ENCODE measurements at places on chromosomes 5 and 9.
A peak's percentile ranks its signal among the peaks of the same experiment; 100 is the strongest.

GRCh38 chr9:88312045-88312444 is 76.2 kb upstream of the SPIN1 start:
- DNase-seq: no peak

- no peak for DNase-seq
Measured at GRCh38 chr5:72388646-72389045, 68.5 kb downstream of the PTCD2 start.

GRCh38 chr9:135580664-135581380 is 19.3 kb downstream of the PAEP start:
- DNase-seq: no peak

GRCh38 chr9:121169094-121169601 is 32.5 kb downstream of the RAB14 start:
- DNase-seq: peak; percentile 39

- no peak for DNase-seq
Measured at GRCh38 chr5:151718153-151718552, 31.4 kb upstream of the SPARC start.

DNA sequence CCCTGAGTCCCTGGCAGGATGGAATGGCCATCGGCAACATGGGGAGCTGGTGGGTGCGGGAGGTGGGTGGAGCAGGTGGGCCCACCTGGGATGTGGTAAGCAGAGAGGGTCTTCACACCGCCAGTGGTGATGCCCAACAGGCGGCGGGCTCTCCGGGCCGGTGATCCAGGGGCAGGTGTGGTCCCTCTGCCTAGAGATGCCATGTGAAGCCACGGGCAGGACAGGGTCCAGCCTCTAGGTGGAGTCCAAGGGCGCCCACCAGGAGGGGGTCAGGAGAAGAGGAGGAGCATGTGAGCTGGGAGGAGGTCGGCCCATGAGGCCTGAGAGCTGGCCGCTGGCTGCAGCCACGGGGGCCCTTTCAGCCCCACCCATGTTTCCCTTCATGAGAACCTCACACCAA is 221.1 kb downstream of the FANCC start:
- no peak for DNase-seq

GRCh38 chr9:5579881-5580280 is 49.0 kb upstream of the RIC1 start:
- no peak for DNase-seq

GRCh38 chr5:32572778-32573480 is 12.4 kb upstream of the SUB1 start:
- no peak for DNase-seq

DNA sequence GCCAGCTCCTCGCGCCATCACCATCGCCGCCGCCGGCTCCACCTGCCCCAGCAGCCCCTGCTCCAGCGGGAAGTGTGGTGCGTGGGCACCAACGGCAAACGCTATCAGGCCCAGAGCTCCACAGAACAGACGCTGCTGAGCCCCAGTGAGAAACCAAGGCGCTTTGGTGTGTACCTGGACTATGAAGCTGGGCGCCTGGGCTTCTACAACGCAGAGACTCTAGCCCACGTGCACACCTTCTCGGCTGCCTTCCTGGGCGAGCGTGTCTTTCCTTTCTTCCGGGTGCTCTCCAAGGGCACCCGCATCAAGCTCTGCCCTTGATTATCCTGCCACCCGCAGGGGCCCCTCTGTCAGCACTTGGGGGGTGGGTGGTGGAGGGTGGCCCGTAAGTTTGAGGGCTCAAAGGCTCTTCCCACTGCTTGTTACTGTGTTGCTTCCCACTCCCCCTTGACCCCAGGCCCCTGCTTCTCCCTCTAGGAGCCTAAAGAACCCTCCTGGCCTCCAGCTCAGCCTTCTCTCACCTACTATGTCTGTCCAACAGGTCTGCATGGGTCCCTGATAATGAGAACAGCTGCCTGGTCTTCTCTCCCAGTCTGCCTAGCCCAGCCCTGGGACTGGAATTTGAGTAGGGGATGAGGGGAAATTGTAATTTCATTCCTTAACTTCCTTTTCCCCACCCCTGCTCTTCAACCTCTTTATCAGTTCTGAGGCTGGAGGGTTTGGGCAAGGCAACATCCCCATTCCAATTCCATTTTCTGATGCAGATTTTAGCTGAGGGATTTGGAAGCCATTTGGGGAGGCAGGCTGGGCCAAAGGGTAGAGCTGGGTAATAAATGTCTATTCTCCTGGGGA is 9.0 kb downstream of the RACK1 start:
- no peak for DNase-seq

- DNase-seq: no peak
Measured at GRCh38 chr5:139393497-139394122, 1.3 kb downstream of the PROB1 start.

- no peak for DNase-seq
Measured at GRCh38 chr5:9429691-9430215, 116.1 kb downstream of the SEMA5A start.

DNA sequence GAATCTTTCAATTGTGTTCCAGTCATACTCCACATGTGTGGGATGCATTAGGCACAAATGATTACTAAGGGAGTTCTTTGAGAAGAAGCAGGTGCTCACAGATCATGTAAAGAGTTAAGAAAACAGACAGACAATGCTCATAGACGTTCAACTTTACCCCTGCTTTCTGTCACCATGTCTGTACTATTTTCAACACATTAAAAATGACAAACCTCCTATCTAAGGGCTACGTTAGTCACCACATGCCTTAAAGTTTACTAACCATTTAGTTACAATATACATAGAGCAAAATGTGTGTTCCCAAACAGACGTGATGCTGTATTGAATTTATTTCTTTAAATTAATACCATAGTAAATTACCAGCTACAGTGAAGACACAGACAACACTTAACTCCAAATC is 435.9 kb downstream of the HCN1 start:
- DNase-seq: no peak

- DNase-seq: no peak
Measured at GRCh38 chr9:137556069-137556838, 4.6 kb downstream of the MRPL41 start.

DNA sequence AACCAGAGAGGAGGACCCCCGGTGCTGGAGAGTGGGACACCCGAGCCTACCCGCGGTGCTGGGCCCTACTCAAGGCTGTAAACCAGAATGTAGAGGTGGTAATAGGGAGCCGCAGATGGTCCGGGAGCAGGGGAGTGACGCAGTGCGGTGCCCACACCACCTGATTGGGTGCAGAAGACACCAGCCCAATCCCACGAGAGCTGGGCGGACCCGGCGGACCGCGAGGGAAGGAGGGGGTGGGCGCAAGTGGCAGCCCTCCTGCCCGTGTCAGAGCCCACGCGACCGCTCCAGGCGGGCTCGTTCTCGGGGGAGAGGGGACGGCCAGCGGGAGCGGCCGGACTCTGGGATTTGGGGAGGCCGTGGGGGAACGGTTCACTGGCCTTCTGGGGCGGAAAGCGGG is 71.2 kb downstream of the C9orf50 start:
- DNase-seq: no peak

GRCh38 chr5:96703995-96704394 is 41.8 kb downstream of the CAST start:
- DNase-seq: no peak

- no peak for DNase-seq
Measured at GRCh38 chr9:109865521-109865920, 85.5 kb downstream of the PALM2AKAP2 start.

DNA sequence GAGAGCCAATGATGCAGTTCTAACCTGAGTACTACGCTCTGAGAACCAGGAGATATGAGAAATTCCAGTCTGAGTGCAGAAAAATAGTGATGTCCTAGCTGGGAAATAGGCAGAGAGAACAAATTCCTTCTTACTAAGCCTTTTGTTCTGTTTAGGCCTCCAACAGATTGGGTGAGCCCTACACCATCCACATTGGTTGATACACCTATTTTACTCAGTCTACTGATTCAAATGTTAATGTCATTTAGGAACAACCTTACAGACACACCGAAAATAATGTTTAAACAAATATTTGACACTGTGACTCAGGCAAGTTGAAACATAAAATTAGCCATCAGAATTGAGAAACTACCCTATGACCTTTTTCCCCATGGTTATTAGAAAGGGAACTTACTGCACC is 333.9 kb upstream of the IZUMO3 start:
- DNase-seq: no peak

GRCh38 chr5:113067635-113068344 is 91.2 kb downstream of the DCP2 start:
- no peak for DNase-seq

- DNase-seq: peak; percentile 17
Measured at GRCh38 chr5:142845402-142845921, 75.3 kb downstream of the ARHGAP26 start.

DNA sequence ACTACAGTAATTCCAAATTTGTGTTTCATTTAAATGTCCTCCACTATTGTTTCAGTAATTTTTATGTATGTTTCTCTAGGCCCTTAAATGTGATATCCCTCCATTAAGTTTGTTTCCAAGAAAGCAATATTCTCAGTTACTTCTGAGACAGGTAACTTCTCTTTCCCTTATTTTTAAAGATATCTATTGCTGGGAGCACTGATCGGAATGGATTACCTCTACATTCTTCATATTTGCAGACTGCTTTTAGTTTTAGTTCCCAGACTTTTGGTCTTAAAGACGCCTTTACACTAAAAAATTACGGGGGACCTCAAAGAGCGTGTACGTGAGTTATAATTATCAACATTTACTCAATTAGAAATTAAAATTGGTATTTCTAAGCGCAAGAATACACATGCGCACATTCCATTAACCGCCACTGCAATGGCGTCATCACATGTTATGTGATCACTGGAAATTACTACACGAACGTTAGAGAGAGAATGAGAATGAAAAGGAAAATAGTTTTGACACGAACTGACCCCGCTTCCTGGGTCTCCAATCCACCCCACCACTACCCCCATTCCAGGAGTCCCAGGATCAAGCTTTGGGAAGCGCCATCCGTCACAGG is 519 bp upstream of the RAD50 start:
- no peak for DNase-seq

- peak; percentile 53 for DNase-seq
Measured at GRCh38 chr5:176578391-176578808, 29.3 kb downstream of the CDHR2 start.

GRCh38 chr9:134570151-134570621 is 71.4 kb upstream of the COL5A1 start:
- DNase-seq: no peak
